ENCODE measurements at places on chromosomes 3 and 15. TPM values are rescaled to one million over a fixed set of nuclear protein-coding genes. Genes with fewer than 3 reads are reported as not detected.

DNA sequence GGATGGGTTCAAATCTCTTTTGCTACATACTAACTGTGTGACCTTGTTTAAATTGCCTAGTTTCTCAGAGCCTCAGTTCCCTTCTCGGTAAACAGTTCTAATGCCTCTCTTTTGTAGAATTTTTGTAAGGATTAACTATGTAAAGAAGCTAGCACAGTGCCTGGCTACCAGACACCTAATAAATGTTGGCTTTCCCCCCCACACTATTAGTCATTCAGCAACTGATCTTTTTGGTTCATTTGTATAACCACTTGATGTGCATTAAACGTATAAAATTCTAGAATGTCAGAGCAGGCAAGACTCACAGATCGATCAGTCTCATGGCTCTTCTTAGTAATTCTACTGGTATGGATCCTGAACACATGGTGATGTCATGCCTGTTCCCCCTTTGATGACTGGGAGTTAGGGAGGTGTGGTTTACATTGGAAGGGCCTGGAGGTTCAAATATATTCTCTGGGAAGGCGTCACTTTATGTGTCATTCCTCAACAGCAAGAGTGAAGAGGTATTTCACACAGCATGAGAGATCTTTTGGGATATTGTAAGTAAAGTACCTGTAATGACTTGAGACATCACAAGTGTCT, 6.5 kb downstream of the TAGLN3 start:
- H3K4me1 ChIP-seq = peaks cover 57% of the 10 kb centered on the region
- DNase-seq = no peak
- H3K4me3 ChIP-seq = no peak overlapping the region
- H3K27ac ChIP-seq = peak overlapping the region; percentile 30
- peaks cover 3% of the 10 kb centered on the region for H3K36me3 ChIP-seq

GRCh38 chr3:35594739-35595138, 44.6 kb upstream of the ARPP21 start:
- no peak for DNase-seq
- no peak overlapping the region for H3K27ac ChIP-seq
- H3K27me3 ChIP-seq = no peaks in the 10 kb centered on the region

GRCh38 chr15:66558271-66558670, 7.5 kb downstream of the LCTL start:
- no peak overlapping the region for H3K4me3 ChIP-seq
- no peak for DNase-seq
- no peak overlapping the region for H3K27ac ChIP-seq
- peaks cover 2% of the 10 kb centered on the region for H3K36me3 ChIP-seq

- H3K4me1 ChIP-seq = peaks cover 21% of the 10 kb centered on the region
- DNase-seq = no peak
- H3K27me3 ChIP-seq = peaks cover 2% of the 10 kb centered on the region
- H3K27ac ChIP-seq = no peak overlapping the region
- H3K36me3 ChIP-seq = no peaks in the 10 kb centered on the region
These were observed 87.2 kb downstream of the HMG20A start for GRCh38 chr15:77507911-77508310.

Gene PPCDC
- 27.1 TPM for total RNA-seq

- peak overlapping the region; percentile 79 for H3K27ac ChIP-seq
- peaks cover 24% of the 10 kb centered on the region for H3K36me3 ChIP-seq
- peaks cover 73% of the 10 kb centered on the region for H3K4me1 ChIP-seq
- H3K4me3 ChIP-seq = peak overlapping the region; percentile 48
- no peaks in the 10 kb centered on the region for H3K27me3 ChIP-seq
These were observed 6.7 kb downstream of the PCYT1A start for GRCh38 chr3:196280689-196281440.

DNA sequence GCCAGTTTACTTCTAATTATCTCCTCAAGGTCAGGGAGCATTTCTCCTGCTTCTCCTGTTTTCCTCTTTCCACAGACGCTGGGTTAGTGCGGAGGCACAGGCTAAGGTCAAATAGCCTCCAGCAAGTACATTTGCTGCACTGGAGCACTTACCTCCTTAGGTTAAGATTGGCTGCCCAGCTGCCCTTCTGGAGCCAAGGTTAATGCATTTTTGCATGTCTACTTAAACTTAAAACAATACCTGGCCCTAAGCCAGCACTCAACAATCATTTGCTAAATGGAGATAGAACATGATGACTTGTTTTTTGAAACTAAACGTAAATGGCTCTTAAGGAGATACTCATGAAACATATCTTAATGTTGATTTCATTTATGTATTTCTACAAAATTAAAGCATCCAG, 83.5 kb downstream of the SSR3 start:
- peaks cover 46% of the 10 kb centered on the region for H3K27me3 ChIP-seq
- no peaks in the 10 kb centered on the region for H3K36me3 ChIP-seq
- H3K27ac ChIP-seq = no peak overlapping the region
- no peak overlapping the region for H3K4me3 ChIP-seq

DNA sequence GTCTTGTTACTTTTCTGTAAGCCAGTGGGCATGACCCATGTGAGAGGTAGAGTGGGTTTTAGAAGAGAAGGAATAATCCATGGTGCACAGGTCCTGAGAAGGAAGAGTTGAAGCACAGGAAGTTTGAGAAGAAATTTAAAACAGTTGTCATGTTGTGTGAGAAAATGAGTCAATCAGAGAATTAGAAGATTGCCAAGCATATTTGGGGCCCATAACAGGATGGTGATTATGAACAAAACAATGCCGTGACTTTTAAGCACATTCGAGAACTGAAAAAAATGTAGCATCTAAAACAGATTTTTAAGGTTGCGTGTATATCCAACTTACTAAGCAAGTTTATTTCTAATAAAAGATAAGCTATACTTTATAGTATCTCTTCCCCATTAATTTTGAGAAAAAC, 198.7 kb downstream of the RORA start:
- H3K36me3 ChIP-seq = no peaks in the 10 kb centered on the region
- no peak overlapping the region for H3K4me3 ChIP-seq
- no peaks in the 10 kb centered on the region for H3K4me1 ChIP-seq
- no peak for DNase-seq
- no peak overlapping the region for H3K27ac ChIP-seq

GRCh38 chr3:197189623-197190022, 108.8 kb downstream of the DLG1 start:
- peaks cover 13% of the 10 kb centered on the region for H3K4me1 ChIP-seq
- H3K36me3 ChIP-seq = peaks cover 2% of the 10 kb centered on the region
- no peak overlapping the region for H3K4me3 ChIP-seq
- no peak for DNase-seq
- H3K27me3 ChIP-seq = no peaks in the 10 kb centered on the region

DNA sequence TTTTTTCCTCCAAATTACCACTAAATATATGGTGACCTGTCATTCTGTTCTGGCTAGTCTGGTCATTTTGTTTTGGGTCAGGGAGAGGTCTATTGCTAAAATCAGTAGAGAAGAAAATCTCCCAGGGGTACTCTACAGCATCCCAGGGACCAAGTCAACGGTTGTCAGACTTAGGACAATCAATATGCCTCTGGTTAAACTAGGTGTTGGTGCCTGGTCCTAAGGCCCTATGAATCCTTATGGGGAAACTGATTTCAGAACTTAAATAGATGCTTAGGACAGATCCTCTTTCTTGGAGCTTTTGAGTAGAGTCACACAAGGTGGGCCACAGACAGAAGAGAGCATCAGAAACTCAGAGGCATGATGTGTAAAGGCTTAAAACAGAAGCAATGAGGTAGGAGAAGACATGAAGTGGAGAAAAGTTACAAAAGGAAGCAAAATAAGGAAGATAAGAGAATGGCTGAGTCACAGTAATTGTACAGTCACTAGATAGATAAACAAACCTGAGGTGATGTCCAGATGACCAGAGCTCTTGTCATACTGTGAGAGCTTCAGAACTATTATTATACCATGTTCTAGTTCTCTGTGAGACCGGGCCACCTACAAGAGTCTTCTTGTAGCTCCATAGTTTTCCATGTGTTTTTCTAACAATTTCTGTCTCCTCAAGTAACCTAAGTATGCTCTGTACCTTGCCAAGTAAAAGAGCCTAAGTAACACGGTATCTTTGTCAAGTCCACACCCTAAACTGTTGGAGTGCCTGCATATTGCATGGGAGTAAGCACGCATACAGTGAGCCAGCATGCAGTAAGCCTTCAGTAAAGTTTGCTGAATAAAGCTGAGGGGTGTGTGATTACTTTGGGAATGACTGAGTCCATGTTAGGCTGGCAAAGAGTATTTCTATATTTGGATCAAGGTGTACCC, 44.6 kb upstream of the LEKR1 start:
- H3K4me3 ChIP-seq = no peak overlapping the region
- H3K27ac ChIP-seq = no peak overlapping the region
- DNase-seq = no peak
- H3K4me1 ChIP-seq = peaks cover 6% of the 10 kb centered on the region
- peaks cover 2% of the 10 kb centered on the region for H3K27me3 ChIP-seq
- peaks cover 6% of the 10 kb centered on the region for H3K36me3 ChIP-seq

Gene LEKR1
- total RNA-seq = not detected

DNA sequence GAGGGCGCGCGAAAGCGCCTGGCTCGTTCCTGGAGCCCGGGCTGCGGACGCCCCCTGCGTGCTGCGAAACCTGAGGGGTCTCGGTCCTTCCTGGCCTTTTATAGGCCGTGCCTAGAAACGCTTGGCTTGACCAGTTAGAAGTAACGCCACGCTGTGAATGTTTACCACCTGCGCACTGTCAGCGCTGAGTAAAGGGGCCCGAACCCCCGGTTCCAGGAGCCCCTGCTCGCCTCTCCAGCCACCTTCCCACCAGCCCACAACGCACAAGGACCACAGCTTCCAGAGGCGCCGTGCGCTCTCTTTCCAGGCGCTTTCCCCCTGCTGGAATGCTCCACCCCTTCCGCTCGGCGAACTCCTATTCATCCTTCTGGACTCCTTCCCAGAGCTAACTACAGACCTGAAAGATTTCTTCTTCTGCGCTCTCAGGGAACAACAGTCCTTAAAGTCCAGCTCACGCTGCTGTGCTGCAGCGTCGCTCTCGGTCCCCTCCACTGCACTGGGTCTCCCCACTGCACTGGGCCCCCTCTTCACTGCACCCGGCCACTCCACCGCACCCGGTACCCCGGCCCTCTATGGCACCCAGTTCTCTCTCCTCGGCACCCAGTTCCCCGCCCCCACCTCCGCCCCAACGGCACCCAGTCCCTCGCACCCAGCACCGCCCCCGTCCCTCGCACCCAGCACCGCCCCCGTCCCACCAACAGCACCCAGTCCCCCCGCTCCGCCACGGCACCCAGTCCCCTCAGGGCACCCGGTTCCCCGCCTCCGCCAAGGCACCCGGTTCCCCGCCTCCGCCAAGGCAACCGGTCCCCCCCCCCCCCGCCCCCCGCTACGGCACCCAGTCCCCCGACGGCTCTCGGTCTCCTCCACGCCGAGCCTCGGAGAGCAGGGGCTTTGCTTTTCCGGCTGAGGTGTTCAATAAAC, 69.8 kb downstream of the SQOR start:
- no peak for DNase-seq
- peak overlapping the region; percentile 86 for H3K4me3 ChIP-seq
- H3K27me3 ChIP-seq = peaks cover 21% of the 10 kb centered on the region
- peaks cover 16% of the 10 kb centered on the region for H3K4me1 ChIP-seq

Gene A4GNT
- total RNA-seq = not detected

DNA sequence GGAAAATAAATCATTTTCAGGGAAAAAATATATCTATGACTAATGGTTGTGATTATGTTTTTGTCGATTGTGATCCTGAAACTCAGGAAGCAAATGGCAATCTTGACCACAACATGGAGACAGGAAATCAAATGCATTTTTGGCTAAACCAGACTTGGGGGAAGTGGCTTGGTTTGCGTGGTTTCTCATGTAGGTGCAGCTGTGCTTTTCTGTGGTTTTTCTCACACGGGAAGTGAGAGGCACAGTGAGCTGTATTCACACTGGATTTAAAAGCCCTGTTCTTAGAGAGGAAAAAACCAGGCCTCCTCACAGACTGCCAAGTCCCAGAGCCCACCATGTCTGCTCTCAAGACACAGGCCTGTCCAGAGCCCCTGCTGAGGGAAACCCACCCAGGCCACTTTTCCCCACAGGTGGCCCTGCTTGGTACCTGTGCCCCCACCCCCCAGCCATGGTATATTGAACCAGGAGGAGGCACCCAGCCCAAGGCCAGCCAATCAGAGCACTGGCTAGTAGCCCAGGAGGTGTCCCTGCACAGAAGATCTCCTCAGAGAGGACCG, 46.1 kb downstream of the BTD start:
- H3K4me1 ChIP-seq = peaks cover 52% of the 10 kb centered on the region
- peak overlapping the region; percentile 60 for H3K4me3 ChIP-seq
- H3K36me3 ChIP-seq = peaks cover 12% of the 10 kb centered on the region
- peak; percentile 63 for DNase-seq
- H3K27me3 ChIP-seq = peaks cover 7% of the 10 kb centered on the region

Gene BCHE
- total RNA-seq = not detected

- peaks cover 12% of the 10 kb centered on the region for H3K27me3 ChIP-seq
- H3K36me3 ChIP-seq = no peaks in the 10 kb centered on the region
- no peaks in the 10 kb centered on the region for H3K4me1 ChIP-seq
- no peak for DNase-seq
- H3K4me3 ChIP-seq = no peak overlapping the region
- no peak overlapping the region for H3K27ac ChIP-seq
These were observed 13.3 kb upstream of the STARD5 start for GRCh38 chr15:81337241-81337640.

GRCh38 chr3:158333736-158334135, 223.8 kb downstream of the RSRC1 start:
- no peaks in the 10 kb centered on the region for H3K36me3 ChIP-seq
- H3K27ac ChIP-seq = no peak overlapping the region
- H3K27me3 ChIP-seq = no peaks in the 10 kb centered on the region
- no peaks in the 10 kb centered on the region for H3K4me1 ChIP-seq
- no peak for DNase-seq
- H3K4me3 ChIP-seq = no peak overlapping the region

DNA sequence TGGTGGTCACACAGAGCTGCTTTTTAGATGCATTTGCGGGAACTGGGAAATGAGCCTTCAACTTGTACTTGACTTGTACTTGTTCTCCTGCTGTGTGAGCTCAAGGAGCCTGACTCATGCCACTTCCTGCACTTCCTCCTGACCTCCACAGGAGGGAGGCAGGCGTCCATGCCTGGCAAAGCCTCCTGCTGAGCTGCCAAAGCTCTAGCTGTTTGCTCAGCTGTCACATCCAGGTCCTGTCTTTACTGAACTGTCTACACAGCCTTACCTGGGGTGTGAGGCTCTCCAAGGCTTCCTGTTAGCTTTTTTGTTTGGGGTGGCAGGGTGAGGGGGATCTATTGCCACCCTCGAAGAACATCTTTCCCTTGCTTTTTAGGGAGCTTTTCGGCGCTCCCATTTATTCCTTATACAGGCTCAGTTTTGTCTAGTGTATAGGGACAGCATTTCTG, 6.4 kb downstream of the THPO start:
- H3K27ac ChIP-seq = no peak overlapping the region
- H3K27me3 ChIP-seq = peaks cover 20% of the 10 kb centered on the region
- H3K4me1 ChIP-seq = peaks cover 11% of the 10 kb centered on the region
- no peak overlapping the region for H3K4me3 ChIP-seq
- H3K36me3 ChIP-seq = peaks cover 31% of the 10 kb centered on the region
- DNase-seq = peak; percentile 44

DNA sequence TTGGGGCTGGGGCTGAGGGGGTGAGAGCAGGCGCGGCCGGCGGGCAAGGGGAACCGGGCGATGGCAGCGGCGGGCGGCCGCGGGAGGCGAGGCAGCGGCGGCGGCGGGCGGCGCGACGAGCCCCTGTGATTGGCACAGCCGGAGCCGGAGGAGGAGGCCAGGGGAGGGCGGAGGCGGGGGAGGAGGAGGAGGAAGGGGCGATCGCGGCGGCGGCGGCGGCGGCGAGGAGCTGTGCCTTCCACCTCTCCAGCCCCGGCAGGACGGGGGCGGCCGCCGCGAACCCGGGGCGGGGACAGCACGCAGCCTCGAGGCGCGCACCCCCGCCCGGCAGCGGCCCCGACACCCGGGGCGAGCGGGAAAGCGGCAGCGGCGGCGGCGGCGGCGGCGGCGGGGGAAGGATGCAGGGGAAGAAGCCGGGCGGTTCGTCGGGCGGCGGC, at the start of gene SLCO3A1:
Gene SLCO3A1, plus strand, starts transcription at position 198 of the 437 bp plus-strand sequence.
- peaks cover 67% of the 10 kb centered on the region for H3K4me1 ChIP-seq
- DNase-seq = peak; percentile 62
- H3K36me3 ChIP-seq = peaks cover 3% of the 10 kb centered on the region
